ENCODE measurements at places on chromosomes 12 and 14.

DNA sequence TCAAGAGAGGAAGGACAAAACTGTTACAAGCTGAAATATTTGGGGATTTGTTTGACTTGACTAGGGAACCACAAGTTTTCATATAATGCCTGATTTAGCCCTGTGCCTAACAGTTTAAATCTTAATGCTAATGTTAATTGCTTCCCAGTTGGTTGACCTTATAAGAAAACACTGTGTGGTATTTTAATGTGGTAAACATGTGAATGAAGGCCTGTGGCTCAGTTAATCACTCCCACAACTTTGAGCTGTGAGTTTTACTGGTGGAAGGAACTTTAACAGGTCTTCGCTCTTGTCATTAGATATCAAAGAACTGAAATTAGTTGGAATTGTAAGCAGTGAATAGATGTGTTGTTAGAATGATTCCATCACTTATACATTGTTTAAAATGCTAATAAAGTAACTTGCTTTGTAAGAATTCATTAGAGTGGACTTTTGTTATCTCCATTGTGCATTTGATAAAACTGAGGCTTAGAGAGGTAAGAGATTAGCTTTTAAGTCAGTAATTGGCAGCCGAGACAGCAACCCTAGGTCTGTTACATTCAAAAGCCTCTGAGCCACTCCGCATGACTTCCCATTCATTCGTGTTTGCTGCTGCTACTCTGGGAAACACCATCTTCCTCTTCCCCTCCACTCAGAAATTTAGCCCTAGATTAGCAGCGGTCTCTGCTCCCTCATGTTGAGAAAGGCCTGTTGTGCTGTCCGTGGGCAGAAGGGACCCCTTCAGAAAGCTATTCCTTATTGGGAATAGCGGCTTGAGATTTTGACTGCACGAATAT is 1.0 kb upstream of the TBK1 start:
- DNase-seq, result no peak

- peak; percentile 4 for DNase-seq
Observed at GRCh38 chr12:27807063-27807703, 27.1 kb upstream of the MANSC4 start.

DNA sequence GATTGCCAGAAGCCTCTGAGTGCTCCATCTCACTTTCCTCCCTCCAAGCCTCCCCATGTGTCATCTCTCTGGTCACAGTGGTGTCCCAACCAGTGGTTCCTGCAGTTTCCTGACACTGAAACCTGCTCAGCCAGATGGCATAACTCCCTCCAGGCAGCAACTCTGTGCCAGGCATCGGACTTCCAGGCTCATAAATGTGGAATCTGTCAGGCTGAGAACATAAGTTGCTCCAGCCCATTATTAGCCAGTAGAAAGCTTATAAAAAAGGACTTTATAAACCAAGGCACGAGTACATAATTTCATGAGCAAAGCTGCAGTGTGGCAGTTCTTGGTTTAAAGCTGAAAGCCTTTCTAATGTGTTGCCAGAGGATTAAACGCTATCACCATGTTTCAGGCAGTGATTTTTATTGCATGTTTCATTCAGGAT is 194.3 kb downstream of the DACT1 start:
- DNase-seq, result no peak

GRCh38 chr12:56990648-56991318 is 15.6 kb downstream of the ZBTB39 start:
- DNase-seq, result no peak

GRCh38 chr14:92263681-92264080 is 59.3 kb upstream of the SLC24A4 start:
- DNase-seq, result no peak

GRCh38 chr12:108204117-108204987 is 75.3 kb downstream of the WSCD2 start:
- DNase-seq, result no peak

GRCh38 chr14:90512329-90512991 is 115.6 kb downstream of the CALM1 start:
- no peak for DNase-seq

GRCh38 chr12:13504074-13504473 is 307.5 kb downstream of the EMP1 start:
- no peak for DNase-seq

DNA sequence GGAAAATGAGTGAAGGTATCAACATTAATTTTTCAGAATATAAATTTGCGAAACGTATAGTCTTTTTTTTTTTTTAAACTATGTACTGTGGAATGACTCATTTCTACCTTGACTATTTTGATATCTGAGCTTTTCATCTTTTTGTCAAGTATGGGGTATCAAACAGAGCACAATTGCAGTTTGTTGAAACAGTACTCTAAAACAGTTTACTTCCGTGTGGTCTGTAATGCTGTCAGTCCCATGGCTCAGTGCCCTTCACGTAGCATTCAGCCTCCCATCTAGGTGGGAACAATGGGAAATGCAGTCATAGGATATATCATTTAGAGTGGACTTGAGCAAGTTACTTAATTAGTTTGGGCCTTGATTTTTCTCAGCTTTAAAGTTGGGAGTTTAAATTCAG is 139.5 kb downstream of the ERC1 start:
- DNase-seq, result no peak

DNA sequence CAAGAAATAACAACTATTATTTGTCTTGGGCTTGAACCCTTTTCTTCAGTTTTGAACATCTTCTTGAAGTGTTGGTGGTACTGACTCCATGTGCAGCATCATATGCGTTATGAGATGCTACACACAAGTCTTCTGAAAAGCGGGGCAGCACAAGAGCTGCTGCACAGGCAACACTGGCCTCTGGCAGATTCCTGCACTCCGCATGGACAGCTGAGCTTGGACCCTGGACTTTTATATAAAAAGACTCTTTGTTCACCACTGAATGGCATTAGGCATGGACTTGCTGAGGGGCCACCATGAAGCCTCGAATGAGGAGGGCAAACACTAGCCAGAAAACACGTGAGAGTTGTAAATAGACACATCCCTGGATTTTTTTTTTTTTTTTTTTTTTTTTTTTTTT is 210.8 kb upstream of the NPAS3 start:
- no peak for DNase-seq

DNA sequence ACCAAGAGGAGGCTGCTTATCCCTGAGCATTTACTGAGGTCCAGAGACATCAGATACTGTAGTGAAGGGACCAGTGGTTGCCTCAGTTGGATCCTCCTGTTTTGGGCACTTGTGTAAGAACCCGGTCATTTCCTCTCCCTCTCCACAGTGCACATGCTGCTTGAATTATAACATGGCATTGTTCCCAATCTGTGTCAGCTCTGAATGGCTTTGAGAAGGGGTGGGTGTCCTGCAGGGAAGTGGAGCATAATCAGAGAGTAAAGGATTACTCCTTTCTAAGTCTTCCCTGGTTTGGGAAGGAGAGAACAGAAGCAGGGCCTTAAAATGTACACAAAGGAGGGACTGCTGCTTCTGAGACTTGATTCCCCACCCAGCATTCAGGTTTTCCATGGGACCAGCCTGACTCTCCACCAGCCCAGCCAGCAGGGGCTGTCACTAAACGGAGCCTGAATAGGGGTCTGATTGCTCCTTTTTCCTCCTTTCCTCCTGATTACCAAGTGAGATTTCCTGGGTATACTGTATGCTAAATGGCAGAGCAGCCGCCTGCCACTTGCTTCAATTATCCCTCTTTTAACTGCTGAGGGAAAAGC is 78.4 kb downstream of the NRXN3 start:
- DNase-seq, result no peak

DNA sequence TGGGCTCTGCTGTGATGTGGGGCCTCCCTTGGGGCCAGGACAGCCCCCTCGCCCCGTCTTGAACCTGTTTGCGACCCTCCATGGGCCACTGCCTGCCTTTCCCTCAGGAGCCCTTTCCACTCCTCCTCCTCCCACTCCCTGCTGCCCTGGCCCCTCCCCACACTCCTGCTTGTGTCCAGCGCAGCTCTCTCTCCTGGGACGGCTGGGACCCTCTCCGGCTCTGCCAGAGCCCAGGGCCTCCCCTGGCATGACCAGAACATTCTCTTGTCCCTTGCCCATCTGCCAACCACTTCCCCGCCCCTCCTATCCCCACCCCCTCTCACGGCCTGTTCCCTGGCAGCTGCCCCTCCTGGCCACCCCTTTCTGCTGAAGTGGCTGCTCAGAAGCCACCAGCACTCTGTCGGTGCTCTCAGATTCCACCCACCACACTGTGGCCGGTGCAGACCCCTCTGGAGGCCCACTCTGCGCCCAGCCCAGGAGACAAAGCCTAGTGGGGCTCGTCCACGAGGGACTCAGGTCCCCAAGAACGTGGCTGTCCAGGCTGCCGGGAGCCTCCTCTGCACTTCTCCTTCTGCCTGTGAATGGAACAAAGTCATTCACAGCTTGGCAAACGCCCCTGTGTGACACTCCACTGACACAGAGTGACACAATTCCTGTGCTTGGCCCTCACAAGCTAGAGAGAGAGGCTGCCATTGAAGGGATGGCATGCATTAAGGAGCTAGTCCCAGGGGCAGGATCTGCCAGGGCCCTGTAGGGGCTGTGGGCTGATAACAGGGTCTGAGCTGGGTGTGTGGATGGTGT is 1.4 kb downstream of the ASPG start:
- DNase-seq, result no peak

DNA sequence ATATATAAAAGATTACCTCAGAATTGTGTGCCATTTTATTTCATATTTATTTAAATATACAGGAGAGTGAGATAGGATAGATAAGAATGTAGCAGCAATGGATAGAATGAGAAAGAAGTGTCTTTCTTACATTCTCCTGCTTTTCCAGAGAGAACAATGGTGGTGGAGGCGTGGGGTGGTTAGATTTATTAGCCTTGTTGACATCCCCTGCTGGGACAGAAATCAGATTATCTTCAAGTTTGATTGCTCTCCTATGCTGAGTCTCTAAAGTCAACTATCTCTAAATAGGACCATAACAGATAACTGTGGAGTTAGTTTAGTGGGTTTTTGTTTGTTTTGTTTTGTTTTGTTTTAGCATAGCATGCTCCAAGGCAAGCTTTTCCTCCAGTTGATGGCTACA is 397.6 kb downstream of the LRFN5 start:
- DNase-seq, result no peak

DNA sequence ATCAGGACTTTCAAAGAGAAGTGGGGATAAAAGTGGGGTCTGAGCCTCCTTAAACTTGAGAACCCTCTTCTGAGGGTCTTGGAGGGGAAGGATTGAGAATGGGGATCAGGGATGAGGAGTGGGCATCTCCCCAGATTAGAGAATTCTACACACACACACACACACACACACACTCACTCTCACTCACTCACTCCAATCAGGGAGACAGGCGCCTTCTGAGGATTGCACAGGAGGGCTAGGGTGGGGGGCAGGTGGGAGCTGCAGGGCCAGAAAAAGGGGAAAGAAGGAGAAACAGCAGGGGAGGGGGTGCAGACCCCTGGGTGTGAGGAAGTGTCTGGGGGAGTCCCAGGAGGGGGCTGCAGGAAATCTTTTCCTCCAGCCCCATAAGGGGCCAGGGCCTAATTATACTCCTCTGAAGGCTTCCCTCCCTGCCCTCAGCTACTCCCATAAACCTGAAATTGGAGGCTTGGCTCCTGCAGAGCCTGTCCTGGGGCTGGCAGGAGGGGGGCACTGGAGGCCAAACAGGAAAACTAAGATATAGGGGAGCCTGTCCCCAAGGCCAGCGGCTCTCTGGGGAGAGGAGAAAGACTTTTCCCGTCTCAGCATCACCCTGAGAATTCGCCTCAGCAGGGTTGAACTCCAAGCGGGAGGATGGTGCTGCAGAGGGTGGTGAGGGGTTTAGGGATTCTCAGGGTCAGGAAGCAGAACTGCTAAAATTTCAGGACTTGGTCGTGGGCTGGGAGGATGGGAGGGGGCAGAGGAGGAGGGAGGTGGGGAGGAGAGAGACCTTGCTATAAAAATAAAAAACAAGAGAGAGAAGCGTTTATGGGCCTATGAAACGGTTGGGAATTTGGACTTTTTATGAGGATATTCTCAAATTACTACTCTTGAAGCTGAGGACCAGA is 1.6 kb downstream of the HOXC9 start:
- DNase-seq, result no peak

- no peak for DNase-seq
Observed at GRCh38 chr12:107329569-107330324, 236.4 kb upstream of the CRY1 start.

- DNase-seq, result no peak
Observed at GRCh38 chr14:22882529-22883172, 371 bp upstream of the REM2 start.

GRCh38 chr14:96098309-96098998 is 59.3 kb downstream of the C14orf132 start:
- no peak for DNase-seq

DNA sequence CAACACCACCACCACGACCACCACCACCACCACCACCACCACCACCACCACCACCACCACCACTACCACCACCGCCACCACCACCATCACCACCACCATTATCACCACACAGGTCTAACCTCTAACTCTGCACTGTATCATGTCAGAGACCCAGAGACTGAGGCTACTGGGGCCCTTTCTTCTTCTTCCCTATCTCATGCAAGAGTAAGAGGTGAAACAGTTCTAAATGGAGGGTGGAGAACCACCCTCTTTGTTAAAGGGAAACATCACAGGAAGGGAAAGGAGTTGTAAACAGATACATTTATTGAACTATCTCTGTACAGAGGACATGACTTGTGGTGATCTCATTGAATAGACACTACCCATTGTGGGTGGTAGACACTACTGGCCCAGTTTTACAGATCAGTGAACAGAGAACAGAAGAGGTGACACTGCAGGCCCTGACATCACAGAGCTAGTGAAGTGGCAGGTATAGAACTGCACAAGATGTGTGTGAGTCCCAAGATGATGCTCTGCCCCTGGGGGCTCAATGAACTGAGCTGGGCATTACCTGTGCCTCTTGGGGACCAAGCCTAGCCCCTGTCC is 91.6 kb downstream of the FOXN3 start:
- DNase-seq, result no peak

DNA sequence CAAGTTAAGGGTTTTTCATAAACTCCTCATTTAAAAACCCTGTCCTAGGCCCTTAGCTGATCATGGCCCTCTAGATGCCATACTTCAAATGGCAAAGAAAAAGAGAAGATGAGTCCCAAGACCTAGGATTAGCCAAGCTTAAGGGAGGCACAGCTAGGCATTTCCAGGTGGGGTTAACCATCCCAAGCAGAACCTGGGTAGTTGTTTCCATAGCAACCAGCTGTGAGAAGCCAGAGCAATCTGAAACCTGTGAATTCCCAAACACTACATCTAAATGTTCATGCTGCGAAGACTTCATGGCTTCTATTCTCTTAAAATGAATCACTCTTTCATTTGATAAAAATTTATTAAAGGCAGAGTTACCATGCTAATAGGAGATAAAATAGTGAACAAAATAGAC is 372.9 kb downstream of the C12orf50 start:
- no peak for DNase-seq

- DNase-seq, result no peak
Observed at GRCh38 chr14:82837611-82838140, 1304.0 kb upstream of the SEL1L start.

- DNase-seq, result no peak
Observed at GRCh38 chr12:18482601-18483120, 221.3 kb downstream of the PIK3C2G start.

DNA sequence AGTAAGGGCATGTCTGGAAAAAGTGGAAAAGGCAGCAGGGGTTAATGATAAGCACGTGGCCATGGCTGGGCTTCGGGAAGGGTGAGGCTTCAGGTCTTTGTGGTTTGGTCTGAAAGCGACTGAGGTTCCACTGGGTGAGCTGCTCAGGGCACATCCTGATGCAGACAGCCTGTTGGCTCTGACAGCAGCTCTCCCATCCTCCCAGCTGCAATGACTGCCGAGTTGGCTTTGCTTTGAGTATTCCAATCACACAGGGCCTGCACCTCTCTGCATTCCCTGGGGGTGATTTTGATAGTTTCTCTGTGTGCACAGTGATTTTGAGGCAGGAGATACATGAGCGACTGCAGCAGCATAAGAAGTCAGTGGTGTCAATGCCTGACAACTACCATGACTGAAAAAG is 390.7 kb downstream of the APAF1 start:
- DNase-seq, result no peak
